Adrenal gland (tissue), 19 donors: ENCODE measurements at places on chromosomes 3 and 15.

DNA sequence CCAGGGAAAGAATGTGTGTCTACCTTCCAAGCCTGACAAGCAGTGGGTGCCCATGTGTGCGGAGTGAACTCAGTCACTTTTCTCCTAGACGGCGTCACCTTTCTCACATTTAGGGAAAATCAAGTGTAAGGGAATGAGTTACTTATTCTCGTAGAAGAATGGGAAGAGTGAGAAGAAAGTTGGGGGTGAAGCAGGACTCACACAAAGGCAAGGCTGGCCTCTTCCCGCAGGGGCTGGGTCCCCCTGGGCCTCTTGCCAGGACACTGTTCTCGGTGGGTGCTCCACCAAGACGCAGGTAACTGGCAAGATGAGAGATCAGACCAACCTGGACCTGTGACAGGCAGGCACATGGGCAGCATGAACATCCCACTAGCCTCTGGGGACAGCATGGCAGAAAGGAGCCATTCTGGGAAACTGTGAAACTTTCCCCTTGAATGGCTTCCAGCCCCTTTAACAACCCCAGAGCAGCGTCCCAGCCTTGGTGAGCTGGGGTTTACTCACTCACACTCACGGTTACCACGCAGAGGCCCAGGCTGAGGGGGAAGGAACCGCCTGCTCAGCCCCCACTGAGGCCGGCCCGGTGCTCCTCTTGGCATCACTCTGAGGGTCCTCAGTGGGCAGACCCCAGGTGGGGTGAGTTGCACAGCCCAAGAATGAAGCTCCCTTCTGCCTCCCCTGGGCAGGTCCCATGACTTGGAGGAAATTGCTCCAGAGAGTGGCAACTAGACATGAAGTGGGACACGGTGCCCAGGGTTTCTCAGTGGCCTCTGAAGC lies 15.0 kb upstream of the SRP14 start:
- DNase-seq, result peak; percentile 47

- no peak for DNase-seq
Measured at GRCh38 chr15:58393241-58393662, 38.5 kb upstream of the LIPC start.

DNA sequence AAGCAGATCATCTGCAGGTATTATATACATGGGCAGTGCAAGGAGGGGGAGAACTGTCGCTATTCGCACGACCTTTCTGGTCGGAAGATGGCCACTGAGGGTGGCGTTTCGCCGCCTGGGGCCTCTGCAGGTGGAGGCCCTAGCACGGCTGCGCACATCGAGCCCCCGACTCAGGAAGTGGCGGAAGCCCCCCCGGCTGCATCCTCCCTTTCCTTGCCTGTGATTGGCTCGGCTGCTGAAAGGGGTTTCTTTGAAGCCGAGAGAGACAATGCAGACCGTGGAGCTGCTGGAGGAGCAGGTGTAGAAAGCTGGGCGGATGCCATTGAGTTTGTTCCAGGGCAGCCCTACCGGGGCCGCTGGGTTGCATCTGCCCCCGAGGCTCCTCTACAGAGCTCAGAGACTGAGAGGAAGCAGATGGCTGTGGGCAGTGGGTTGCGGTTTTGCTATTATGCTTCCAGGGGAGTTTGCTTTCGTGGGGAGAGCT lies 639 bp downstream of the MKRN3 start:
- DNase-seq, result no peak

GRCh38 chr3:132659365-132660051 lies at the start of gene ACAD11:
Gene ACAD11, minus strand, starts transcription at chr3:132659809. Its CDS starts 58 bp downstream, at chr3:132659751.
- DNase-seq, result peak; percentile 89
